Activated T-helper 1 cell treated with anti-CD3 and anti-CD28 coated beads, Interleukin-12 subunit alpha, Interleukin-12 subunit beta, Interleukin-2, Interleukin-4 antibody, amounts not matched to agents 30 ng/mL and 10 ng/mL and 1 ng/mL, durations not matched to agents 14 hours and 24 hours and 36 hours (primary cell): ENCODE measurements at places on chromosomes 7 and 10. TPM values are rescaled to one million over a fixed set of nuclear protein-coding genes. Genes with fewer than 3 reads are reported as not detected.

Gene HTR5A
- total RNA-seq, result not detected in 2 replicates

Gene LHPP
- total RNA-seq, result 4.6 and 5.0 TPM in 2 replicates

Gene DLX6
- total RNA-seq, result not detected in 2 replicates

Gene ENO4
- total RNA-seq, result not detected in 2 replicates

Gene STOX1
- 0.32 and 1.1 TPM in 2 replicates for total RNA-seq
